ENCODE measurements at places on chromosomes 3 and 15.

- DNase-seq, result no peak
These were observed 80.6 kb downstream of the MEIS2 start for GRCh38 chr15:37019479-37020433.

DNA sequence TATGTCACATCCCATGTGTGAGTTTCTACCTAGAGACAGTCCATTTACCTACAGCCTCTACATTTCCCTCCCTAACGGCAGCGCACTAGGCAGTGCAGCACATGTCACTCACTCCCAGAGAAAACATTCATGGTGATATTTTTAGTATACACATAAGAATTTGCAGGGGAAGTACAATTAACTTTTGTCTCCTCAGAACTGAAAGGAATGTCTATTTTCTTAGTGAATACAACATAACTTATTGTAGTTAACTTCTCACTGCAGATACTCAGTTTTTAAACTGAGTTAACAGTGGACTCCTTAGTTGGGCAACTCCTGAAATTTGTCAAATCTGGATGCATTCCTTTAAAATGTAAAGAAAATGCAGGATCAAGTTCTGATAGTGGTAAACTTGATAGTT lies 4.5 kb upstream of the ZBTB47 start:
- no peak for DNase-seq

GRCh38 chr3:59289831-59290230 lies 240.0 kb upstream of the CFAP20DC start:
- DNase-seq, result no peak

DNA sequence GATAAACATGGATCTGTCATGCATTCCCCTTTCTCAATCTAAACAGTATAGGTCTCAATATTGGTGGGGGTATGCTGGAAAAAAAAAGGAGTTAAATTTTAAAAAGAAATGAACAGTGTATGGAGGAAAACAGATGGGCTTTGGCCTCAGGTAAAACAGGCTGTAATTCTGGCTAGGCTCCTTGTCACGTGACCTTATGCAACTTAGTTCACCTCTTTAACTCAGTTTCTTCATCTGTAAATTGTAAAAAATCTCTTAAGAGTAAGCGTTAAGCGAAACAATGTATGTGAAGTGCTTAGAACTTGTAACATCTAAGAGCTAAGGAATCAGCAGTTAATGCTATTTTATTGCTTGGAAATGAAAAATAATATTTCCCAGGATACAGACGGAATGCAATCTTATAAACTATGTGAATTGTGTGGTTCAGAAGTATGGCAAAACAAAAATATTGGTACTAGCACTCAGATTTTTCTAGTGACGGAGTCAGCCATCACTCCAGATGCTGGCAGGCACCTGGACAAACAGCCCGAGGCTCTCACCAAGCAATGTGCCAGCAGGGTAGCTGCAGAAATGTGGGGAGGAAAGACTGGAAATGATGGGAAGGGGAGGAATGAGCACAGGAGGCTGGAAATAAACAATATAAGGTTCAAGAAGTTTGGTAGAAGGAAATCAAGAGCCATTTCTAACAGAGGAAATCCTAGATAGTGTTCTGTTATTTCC lies 172.8 kb downstream of the USP13 start:
- DNase-seq, result no peak
